Activated T-helper 1 cell treated with anti-CD3 and anti-CD28 coated beads, Interleukin-2, amount 50 U/mL, for 16 hours (primary cell): ENCODE measurements at places on chromosomes 5 and 9.

DNA sequence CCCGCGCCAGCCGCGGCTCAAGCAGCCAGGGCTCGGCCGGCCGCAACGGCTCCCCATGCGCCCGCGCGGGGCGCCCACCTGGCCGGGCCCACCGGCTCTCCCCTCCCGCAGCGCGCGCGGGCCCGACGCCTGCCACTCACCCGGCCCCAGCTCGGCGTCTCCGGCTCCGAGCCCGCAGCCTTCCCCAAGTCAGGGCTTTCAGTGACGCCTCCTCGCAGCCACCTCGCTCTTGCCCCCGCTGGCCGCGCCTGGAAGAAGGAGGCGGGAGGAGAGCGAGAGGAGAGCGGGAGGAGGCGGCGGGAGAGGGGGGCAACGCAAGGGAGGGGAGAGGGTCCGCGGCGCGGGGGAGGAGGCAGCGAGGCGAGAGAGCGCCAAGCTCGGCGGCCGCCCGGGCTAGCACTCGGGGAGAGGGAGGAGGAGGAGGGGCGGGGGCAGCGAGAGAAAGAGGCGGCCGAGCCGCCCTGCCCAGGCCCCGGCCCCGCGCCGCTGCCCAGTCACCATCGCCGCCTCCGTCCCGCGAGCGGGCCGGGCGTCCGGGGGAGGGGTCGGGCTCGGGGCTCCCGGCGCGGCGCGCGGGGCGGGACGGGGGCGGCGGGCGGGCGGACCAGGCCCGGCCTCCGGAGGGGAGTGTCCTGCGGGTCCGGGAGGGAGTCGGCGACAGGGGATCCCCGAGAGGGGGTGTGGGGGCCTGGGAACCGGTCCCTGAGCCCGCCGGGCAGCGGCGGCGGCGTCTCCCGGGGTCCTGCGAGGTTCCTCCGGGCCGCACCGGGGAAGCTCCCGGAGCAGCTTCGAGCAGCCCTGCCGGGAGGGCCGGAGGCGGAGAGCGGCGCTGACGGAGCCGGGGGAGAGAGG lies at the start of gene LHFPL2:
Gene LHFPL2, minus strand, starts transcription at position 414 of the 852 bp plus-strand sequence. CDS start 138,559 bp downstream, outside the sequence.
- no peak for DNase-seq

DNA sequence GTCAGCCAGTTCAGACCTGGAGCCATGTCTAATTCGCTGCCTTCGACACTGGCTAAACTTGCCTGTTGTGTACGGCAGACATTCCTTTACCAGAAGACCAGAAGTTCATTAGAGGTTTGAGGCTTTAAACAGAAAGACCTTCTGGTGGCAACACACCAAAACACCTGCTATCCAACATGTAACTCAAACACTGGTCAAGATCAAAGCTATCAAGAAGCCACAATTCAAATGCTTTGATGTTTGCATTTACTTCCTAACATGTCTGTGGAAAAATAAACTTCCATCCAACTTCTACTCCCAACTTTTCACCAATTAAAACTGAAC lies 91.0 kb upstream of the RETREG1 start:
- DNase-seq: no peak

DNA sequence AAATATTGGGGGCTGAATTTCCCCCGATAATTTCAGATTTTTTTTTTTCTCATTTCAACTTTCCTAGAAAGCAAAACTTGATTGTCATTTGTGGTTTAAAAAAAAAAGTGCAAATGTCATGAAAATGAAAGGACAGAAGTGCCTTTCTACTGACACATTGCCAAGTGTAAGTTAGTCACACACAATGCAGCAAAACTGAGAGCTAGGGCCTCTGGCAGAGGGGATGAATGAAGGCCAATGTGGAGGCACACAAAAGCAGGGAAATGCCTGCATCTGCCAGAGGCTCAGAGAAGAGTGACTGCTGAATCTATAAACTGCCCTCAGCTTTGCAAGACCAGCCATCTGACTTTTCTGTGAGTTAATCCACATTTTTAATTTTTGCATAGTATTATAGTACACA lies 6.8 kb upstream of the IFNA5 start:
- DNase-seq: no peak

DNA sequence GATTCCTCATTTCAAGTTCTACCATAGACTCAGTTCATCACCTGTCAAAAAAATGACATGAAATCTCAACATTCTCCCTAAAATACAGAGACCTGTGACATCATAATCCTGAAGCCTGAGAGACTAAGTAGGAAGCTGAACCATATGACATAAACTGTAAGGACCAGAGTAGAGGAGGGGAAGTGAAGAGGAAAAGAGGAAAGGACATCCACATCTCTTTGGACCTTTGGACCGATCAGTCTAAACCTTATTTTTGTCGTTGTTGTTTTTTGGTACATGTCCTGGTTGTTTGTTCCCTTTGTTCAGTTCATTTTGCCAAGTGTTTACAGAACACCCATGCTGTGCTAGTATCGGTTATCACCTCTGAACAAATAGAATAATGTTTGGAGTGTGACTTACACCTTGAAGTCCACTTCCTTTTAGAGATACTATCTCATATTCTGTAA lies 41.9 kb downstream of the LURAP1L start:
- DNase-seq: no peak

- DNase-seq: no peak
Observed at GRCh38 chr5:57754616-57755015, 272.0 kb upstream of the ACTBL2 start.

GRCh38 chr9:12681620-12682019 lies 11.6 kb upstream of the TYRP1 start:
- no peak for DNase-seq

- DNase-seq: no peak
Observed at GRCh38 chr5:77168161-77168878, 42.2 kb upstream of the PDE8B start.

DNA sequence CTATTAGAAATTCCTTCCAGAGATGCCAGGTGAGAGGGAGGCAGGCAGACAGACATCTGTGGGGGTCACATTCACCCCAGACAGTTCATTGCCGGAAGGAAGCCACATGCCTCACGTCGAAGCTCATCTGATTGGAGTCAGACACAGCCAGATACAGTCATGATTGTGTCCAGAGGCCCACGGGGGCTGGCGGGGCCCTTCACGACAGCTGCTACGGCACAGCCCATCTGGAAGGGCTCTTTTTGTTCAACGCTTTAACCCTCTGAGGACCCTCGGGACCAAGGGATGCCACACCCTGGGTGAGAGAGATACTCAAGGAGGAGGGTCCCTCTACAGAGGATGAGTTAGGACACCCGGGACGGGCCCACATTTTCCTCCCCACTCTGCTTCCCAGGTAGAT lies 31.9 kb upstream of the GABRP start:
- no peak for DNase-seq

DNA sequence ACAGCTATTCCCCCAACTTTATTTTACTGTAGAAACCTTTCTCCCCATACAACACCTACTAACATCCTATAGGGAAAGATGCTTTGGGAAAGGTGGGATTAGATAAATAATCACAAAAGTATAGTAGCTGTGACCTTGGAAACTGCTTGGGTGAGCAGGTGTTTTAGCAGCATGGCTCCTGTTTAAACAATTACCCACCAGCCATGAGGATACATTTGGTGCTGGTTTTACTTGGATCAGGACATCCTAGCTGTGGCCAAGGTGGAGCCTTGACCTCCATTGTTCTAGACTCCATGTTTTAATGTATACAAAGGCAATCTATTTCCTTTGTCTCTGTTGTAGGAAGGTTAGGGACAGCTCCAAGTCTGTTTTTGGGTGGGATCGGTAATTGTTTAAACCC lies 56.8 kb upstream of the ALDH1B1 start:
- DNase-seq: no peak
